Activated CD8-positive, alpha-beta memory T cell treated with anti-CD3 and anti-CD28 coated beads for 1 hour (primary cell): ENCODE measurements at places on chromosomes 7 and 10.

GRCh38 chr7:107746006-107746405 lies 2.1 kb downstream of the CBLL1 start:
- no peak for DNase-seq

DNA sequence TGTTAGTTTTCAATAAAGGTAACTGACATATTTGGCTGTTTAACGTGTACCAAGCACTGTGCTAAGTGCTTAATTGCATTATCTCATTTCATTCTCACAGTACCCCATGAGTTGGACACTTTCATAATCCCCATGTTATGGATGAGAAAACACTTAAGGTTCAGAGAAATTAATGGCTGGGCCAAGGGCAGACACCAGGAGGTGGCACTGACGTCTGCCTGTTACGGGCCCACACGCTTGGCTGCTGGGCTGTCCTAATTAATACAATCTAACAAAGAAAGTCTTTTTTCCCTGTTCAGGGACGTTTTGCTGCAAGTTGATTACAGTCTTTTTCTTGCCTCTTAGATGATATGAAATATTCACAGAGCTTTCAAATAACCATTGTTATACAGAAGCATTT lies 16.1 kb downstream of the DYDC2 start:
- no peak for DNase-seq

DNA sequence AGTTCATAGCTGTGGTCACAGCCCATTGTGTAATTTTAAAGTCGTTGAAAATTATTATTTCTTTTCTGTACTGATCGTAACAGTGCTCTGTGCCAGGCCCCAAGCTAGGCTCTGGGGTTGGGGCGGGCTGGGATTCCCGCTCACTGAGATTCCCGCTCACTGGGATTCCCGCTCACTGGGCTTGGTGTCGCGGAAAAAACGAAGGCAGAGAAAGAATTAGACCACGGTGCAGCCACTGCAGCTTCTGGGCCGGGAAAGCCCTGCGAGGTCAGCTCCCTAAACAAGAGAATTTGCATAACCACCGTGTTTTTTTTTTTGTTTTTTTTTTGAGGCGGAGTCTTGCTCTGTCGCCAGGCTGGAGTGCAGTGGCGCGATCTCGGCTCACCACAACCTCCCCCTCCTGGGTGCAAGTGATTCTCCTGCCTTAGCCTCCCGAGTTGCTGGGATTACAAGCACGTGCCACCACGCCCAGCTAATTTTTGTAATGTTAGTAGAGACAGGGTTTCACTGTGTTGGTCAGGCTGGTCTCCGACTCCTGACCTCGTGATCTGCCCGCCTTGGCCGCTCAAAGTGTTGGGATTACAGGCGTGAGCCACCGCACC lies 31.2 kb downstream of the FOXK1 start:
- DNase-seq, result no peak

- DNase-seq, result no peak
Observed at GRCh38 chr7:34544621-34545020, 113.4 kb upstream of the NPSR1 start.

- DNase-seq, result no peak
Observed at GRCh38 chr7:154646126-154647013, 356.6 kb downstream of the PAXIP1 start.

DNA sequence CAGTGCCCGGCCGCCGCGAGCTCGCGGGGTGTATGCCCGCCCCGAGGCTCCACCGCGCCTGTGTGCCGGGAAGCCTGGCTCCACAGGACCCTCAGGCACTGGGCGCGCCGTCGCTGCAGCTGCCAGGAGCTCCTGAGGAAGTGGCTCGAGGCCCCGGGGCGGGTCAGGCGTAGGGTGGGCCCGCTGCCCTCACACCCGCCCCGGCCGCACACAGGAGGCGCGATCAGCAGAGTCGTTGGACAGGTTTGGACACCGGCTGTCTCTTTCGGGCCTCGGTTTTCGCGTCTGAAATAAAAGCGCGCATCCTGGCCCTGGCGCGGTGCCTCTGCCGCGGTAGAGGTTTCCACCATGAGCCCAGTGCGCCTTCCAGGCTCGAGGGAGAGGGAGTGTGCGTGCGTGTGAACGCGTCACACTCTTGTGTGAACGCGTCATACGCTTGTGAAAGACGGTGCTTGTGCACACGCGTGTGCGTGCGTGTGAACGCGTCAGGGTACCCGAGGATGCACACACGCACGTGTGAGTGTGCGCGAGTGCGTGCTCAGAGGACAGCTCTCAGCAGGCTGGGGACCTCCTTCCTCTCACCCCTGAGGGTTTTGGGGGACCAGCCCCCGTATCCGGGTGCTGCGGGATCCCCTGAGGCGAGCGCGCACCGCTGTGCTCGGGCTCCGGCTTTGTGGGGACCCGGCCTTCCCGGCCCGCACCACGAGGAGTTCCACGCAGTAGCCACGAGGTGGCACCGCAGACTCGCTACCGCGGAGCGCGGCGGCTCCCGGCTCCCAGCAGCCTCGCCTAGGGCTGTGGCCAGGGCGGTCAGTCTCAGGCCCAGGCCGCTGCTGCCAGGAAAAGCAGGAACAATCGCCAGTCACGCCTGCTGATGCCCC lies 83.8 kb downstream of the BMS1 start:
- DNase-seq, result peak; percentile 5

DNA sequence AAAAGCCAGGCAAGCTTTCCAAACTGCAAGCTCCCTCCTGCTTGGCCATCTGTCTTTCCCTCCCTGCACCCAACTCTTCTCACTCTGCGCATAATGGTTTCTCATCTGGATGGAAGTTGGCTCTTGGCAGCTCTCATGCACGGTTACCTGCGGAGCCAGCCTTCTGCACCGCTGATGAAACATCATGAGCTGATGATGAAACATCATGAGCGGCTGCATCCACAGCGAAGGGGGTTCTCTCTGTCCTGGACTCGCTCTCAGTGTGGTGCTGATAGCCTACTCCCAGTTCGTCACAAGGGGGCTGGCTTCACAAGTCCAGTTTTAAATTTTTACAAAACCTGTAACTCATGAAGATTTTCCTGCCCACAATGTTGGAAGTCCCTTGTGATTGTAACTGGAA lies 457.5 kb downstream of the ACTR3B start:
- no peak for DNase-seq

GRCh38 chr7:130648580-130648979 lies 20.0 kb downstream of the COPG2 start:
- no peak for DNase-seq

DNA sequence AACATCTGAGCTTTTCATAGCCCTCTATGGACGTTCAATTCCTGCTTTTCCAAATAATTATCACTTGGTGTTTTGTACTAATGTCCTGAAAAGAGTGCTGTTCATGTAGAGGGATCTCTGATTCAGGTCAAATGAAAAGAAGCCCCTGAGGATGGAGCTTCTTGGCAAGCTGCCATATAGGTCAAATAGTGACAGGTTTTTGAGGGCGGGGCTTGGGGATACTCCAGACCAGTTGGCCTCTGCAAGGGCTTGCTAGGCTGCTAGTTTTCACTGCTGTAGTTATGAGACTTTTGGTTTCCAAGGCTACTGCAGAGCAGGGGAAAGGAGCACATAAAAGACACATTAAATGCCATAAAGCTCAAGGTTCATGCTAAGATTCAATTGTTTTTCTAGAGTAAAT lies 257.2 kb upstream of the CACNA2D1 start:
- no peak for DNase-seq

- no peak for DNase-seq
Observed at GRCh38 chr7:130822642-130823041, 88.6 kb upstream of the KLF14 start.

- DNase-seq, result no peak
Observed at GRCh38 chr7:71912476-71912875, 499.7 kb downstream of the CALN1 start.

- DNase-seq, result no peak
Observed at GRCh38 chr7:150507947-150508602, 6.6 kb upstream of the GIMAP7 start.

DNA sequence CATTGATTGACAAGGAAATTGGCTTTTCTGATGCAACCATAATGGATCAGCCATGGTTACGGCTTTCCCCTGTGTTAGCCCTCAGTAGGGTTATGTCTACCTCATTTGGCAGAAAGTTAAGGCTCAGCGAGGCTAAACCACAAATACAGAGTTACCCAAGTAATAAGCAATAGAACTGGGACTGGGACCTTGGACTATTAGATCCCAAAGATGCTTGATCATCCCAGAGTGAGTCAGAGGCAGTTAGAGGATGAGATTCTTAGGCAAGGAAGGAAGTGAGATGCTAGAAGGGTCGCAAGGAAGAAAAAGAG lies 401.4 kb downstream of the TNS3 start:
- DNase-seq, result no peak

DNA sequence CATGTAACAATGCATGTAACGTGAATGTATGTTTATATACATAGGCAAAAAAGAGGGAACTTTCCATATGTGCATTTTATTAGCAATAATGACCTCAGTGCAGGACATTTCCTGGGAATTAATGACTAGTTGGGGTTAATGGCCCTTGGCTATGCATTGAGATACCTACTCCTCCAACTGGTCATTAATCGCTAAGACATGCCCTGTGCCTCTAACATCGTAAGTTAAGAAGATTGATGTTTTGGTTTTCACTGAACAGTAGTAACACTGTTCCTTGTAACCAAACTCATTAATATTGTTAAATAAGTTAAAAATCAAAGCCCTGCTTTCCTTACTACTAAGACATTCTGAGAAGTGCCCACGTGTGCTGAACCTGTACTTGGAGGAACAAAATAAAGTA lies 61.7 kb downstream of the SEMA3D start:
- DNase-seq, result no peak

DNA sequence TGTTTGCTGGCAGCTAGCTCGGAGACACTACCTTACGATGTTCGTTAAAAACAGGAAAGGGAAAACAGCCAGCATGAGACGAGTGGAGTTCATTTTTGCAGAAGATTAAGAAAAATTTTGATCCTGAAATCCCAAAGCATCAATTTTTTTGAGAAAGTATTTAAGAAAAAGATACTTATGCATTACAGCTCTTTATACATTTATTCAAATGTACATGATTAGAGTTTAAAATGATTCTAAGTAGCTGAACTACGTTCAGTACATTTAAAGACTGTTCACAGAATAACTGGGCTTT lies 34.7 kb downstream of the CNPY1 start:
- DNase-seq, result no peak

GRCh38 chr7:92934096-92934495 lies 97.7 kb upstream of the CDK6 start:
- no peak for DNase-seq

DNA sequence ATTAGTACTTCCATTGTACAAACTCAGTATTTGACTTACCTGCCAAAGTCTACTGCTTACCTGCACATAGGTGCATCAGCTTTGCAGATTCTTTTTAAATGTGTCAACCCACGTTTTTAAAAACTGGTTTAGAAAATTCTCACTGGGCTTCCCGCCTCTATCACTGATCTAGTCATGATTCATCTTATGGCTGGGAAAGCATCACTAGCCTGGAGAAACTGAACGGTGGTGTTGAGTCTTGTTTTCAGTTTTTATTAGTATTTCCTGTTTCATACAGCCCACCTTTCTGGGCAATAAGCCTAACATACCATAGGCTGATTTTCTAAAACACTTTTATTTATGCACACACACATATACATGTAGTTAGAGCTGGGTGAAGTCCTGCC lies 19.7 kb downstream of the DOCK1 start:
- DNase-seq, result no peak

- no peak for DNase-seq
Observed at GRCh38 chr10:62373639-62373994, 552 bp upstream of the ZNF365 start.

GRCh38 chr7:149797771-149798170 lies 24.4 kb upstream of the ZNF467 start:
- DNase-seq, result no peak

GRCh38 chr7:43764039-43764761 lies 5.7 kb downstream of the BLVRA start:
- no peak for DNase-seq

DNA sequence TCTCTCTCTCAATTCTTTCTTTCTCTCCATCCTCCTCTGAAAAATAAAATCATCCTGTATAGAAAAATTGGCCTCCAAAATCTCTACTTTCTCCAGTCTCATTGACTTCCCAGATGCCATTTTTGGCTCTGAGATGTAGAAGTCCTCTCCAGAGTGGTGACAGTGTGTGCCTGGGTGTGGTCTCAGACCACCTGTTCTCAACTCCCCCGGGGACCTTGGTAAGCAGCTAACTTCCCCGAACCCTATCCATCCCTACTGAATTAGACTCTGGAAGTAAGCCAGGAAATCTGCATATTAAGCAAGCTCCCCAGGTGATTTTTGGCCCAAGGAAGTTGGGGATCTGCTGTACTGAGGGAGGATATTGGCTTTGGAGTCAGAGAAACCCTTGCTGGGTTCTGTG lies 120.5 kb downstream of the WDR11 start:
- DNase-seq, result no peak

DNA sequence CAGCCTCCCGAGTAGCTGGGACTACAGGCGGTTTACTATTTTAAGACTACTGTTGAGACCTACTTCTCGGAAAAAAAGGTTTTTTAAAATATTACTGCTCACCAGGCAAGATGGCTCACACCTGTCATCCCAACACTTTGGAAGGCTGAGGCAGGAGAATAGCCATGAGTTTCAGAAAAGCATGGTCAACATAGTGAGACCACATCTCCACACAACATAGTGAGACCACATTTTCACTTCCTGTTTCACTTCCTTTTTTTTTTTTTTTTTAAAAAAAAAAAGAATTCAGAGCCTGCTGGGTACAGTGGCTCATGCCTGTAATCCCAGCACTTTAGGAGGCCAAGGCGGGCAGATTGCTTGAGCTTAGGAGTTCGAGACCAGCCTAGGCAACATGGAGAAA lies 46.5 kb downstream of the SVOPL start:
- no peak for DNase-seq

- no peak for DNase-seq
Observed at GRCh38 chr10:50552308-50552707, 71.4 kb downstream of the SGMS1 start.

DNA sequence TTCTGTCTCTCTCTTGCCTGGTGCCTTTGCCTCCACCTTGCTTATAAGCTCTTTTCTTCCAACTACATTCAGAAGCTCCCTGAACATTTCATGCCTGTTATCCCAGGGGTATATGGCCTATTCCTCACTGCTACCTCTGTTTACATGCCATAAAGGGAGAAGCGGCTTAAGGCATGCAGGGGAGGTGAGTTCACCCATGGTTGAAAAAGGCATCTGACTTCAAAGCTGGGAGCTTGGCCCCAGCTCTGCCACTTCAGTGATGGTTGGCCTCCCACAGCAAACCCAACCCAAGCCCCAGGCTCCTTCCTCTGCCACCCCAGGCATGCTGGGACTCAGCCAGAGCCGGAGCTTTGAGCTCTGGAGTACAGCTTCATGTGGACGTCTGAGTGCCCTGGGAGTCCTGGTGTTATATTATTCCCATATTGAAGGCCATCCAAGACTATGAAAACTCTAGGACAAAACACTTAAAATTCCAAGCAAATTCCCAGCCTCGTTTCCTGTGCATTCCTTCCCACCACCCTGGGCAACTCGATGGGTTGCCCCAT lies 468.6 kb upstream of the ZMIZ1 start:
- no peak for DNase-seq
